ENCODE measurements at places on chromosomes 2 and 18. TPM values are rescaled to one million over a fixed set of nuclear protein-coding genes. Genes with fewer than 3 reads are reported as not detected.

GRCh38 chr18:63444580-63444979, 22.3 kb upstream of the VPS4B start:
- DNase-seq, result no peak
- no peaks in the 10 kb centered on the region for H3K27me3 ChIP-seq
- H3K36me3 ChIP-seq, result no peaks in the 10 kb centered on the region
- peaks cover 58% of the 10 kb centered on the region for H3K4me1 ChIP-seq

DNA sequence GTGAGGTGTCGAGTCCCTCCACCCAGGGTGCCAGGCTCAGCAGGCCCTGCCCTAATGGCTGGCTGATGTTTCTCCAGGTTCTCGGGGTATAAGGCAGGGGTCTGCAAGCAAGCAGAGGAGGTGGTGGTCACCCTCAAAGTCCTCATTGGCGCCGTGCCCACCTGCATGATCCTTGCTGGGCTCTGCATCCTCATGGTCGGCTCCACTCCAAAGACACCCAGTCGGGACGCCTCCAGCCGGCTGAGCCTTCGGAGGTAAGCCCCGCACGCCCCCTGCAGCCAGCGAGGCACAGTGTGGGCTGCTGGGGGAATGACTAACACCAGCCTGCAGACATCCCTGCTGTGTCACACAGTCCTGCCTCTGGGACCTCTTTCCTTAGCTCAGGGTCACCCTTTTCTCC, 14.1 kb downstream of the MFSD2B start:
- H3K27ac ChIP-seq, result no peak overlapping the region
- no peaks in the 10 kb centered on the region for H3K4me1 ChIP-seq
- H3K27me3 ChIP-seq, result no peaks in the 10 kb centered on the region
- H3K36me3 ChIP-seq, result no peaks in the 10 kb centered on the region
- no peak overlapping the region for H3K4me3 ChIP-seq

DNA sequence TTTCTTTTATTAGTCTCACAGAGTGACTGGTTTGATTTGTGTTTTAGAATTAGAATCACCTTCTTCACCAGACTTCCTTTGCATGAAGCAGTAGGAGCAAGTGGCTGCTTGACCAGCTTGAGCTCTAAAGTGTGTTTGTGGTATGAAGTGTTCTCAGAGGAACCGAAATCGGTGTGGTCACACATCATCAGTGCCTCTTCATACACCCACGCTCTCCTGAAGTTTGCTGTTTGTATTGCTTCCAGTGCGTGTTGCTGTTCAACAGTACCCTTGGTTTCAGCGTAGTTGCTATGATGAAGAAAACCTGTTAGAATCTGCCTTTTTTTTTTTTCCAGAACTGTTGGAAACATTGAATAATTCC, 77.9 kb downstream of the LIMS1 start:
- no peak overlapping the region for H3K4me3 ChIP-seq
- H3K36me3 ChIP-seq, result no peaks in the 10 kb centered on the region
- peaks cover 19% of the 10 kb centered on the region for H3K4me1 ChIP-seq
- no peak for DNase-seq

DNA sequence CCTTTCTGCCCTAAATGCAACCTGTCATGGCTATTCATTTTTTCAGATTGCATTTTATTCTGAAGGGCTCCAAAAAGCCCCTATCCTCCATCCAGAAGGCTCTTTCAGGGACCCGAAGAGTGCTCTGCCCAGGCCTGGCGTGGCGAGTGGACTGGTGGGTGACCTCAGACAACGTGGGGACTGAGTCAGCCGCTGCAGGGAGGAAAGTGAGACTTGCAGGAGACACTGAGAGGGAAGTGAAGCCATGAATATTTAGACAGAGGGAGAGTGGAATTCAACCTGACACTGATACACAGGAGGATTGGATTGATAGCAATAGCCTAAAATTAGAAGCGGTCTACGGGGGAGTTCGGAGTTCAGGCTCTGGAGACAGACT, 63.6 kb upstream of the SIX2 start:
- no peaks in the 10 kb centered on the region for H3K27me3 ChIP-seq
- H3K4me1 ChIP-seq, result no peaks in the 10 kb centered on the region
- H3K36me3 ChIP-seq, result no peaks in the 10 kb centered on the region
- no peak overlapping the region for H3K27ac ChIP-seq
- H3K4me3 ChIP-seq, result no peak overlapping the region

- no peaks in the 10 kb centered on the region for H3K4me1 ChIP-seq
- H3K27ac ChIP-seq, result no peak overlapping the region
- DNase-seq, result no peak
- no peaks in the 10 kb centered on the region for H3K27me3 ChIP-seq
Measured at GRCh38 chr2:19102696-19103423, 255.6 kb downstream of the OSR1 start.

DNA sequence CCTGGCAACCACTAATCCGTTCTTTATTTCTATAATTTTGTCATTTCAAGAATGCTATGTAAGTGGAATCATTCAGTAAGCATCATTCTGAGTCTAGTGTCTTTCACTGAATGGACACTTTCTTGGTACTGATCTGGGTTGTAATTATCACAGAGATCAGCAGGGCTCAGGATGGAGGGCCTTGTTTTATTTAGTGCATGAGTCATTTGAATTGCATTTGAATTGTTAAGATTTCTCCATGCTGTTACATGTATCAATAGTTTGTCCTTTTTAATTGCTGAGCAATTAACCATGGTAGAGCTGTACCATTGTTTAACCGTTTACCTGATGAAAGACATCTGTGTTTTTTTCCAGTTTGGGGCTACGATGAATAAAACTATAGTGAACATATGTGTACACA, 256.4 kb downstream of the THSD7B start:
- H3K27ac ChIP-seq, result no peak overlapping the region
- H3K4me3 ChIP-seq, result no peak overlapping the region
- H3K27me3 ChIP-seq, result no peaks in the 10 kb centered on the region
- DNase-seq, result no peak

- H3K27me3 ChIP-seq, result no peaks in the 10 kb centered on the region
- no peaks in the 10 kb centered on the region for H3K36me3 ChIP-seq
- H3K4me1 ChIP-seq, result no peaks in the 10 kb centered on the region
- DNase-seq, result no peak
- H3K4me3 ChIP-seq, result no peak overlapping the region
- no peak overlapping the region for H3K27ac ChIP-seq
Measured at GRCh38 chr2:134582547-134582899, 136.3 kb downstream of the TMEM163 start.

DNA sequence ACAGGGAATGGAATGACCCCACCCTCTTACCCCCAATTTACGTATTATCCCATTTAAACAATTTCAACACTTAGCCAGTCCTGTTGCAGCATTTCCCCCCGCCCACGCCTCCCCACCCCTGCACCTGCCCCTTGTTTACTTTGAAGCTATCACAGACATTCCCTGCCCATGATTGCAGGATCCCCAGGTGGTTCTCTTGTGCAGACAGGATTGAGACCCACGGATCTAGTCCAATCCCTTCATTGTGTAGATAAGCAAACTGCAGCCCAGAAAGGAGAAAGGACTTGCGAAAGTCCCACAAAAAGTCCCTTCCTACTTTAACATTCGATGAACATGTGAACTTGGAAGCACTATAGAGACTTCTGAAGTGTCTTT, 38.9 kb downstream of the TMEM17 start:
- H3K27ac ChIP-seq, result peak overlapping the region; percentile 84
- no peaks in the 10 kb centered on the region for H3K36me3 ChIP-seq
- H3K4me1 ChIP-seq, result peaks cover 70% of the 10 kb centered on the region
- H3K27me3 ChIP-seq, result no peaks in the 10 kb centered on the region
- no peak overlapping the region for H3K4me3 ChIP-seq

DNA sequence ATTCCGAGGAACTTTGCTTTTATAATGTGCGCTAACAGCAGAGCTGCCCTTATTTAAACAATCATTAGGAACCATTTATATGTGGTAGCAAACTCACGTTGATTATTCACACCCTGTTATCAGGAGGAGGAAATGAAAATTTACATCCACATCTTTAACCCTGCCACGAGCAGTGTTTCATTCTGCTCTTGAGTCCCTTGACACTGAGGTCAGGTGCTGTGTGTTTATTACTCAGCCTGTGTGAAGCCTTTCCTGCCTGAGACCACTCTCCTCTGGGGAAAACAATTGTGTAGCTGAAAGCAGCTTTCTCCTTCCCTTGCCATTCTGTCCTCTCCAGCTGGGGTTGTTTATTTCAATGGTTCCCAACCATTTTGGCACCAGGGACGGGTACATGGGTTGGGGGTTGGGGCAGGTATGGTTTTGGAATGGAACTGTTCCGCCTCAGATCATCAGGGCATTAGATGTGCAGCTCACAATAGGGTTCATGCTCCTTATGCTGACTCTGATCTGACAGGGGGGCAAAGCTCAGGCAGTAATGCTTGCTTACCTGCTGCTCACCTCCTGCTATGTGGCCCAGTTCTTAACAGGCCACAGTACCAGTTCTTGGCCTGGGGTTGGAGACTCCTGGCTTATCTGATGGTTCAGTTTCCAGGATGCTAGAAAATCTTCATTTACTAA, 651.1 kb downstream of the TDRD15 start:
- no peak overlapping the region for H3K4me3 ChIP-seq
- no peak overlapping the region for H3K27ac ChIP-seq
- DNase-seq, result no peak
- H3K27me3 ChIP-seq, result no peaks in the 10 kb centered on the region

DNA sequence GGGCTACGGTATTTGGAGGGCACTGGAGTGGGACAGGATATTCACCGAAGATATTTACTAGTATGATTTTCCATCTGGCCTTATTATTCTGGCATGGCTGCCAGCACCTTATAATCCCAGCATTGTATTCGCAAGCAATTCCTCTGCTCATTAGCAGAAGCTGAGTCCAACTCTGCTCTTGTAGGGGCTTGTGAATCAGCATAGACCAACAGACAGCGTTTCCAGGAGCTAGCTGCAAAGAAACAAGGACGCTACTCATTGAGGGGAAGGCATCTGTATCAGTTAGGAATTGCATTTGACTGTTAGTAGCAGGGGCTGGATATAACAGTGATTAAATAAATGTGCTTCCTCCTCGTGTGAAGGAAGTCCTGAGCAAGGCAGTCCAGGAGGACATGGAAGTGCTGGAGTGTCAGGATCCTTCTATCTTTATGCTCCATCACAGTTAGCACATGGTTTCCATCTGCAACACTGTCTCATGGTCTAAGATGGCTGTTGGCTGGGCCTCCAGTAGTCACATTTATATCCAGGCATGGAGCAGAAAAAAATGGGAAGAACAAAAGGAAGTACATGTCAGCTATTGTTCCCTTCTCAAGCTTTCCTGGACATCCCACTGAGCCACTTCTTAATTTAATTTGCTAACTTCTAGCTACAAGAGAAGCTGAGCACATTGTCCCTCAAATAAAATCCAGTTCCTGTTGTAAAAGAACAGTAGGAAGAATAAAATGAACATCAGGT, 214.1 kb downstream of the C1D start:
- no peaks in the 10 kb centered on the region for H3K36me3 ChIP-seq
- no peaks in the 10 kb centered on the region for H3K27me3 ChIP-seq
- H3K4me1 ChIP-seq, result peaks cover 11% of the 10 kb centered on the region
- no peak for DNase-seq

GRCh38 chr18:13319629-13320028, 101.1 kb downstream of the LDLRAD4 start:
- H3K4me3 ChIP-seq, result no peak overlapping the region
- peaks cover 6% of the 10 kb centered on the region for H3K4me1 ChIP-seq
- no peaks in the 10 kb centered on the region for H3K36me3 ChIP-seq
- H3K27me3 ChIP-seq, result no peaks in the 10 kb centered on the region
- H3K27ac ChIP-seq, result no peak overlapping the region

TMEM17 gene
- 3.4 TPM for total RNA-seq

TNFRSF11A gene
- total RNA-seq, result 3.5 TPM

EFR3B gene
- total RNA-seq, result 0.34 TPM

CEP192 gene
- total RNA-seq, result 21.6 TPM
